ENCODE measurements at places on chromosomes 6 and 20. TPM values are rescaled to one million over a fixed set of nuclear protein-coding genes. Genes with fewer than 3 reads are reported as not detected.

GRCh38 chr6:78492351-78493017, 374.9 kb upstream of the IRAK1BP1 start:
- no peak for DNase-seq
- no peak overlapping the region for H3K4me3 ChIP-seq
- H3K27me3 ChIP-seq, result no peaks in the 10 kb centered on the region
- H3K36me3 ChIP-seq, result no peaks in the 10 kb centered on the region
- H3K4me1 ChIP-seq, result no peaks in the 10 kb centered on the region

DNA sequence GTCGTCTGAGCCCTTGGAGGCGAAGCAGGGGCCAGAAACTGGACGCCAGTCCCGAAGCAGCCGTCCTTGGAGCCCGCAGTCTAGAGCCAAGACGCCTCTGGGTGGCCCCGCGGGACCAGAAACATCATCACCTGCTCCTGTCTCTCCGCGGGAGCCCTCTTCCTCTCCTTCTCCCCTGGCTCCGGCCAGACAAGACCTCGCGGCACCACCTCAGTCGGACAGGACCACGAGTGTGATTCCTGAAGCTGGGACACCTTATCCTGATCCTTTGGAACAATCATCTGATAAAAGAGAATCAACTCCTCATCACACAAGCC, 416 bp downstream of the RSPH4A start:
- H3K27ac ChIP-seq, result no peak overlapping the region
- no peaks in the 10 kb centered on the region for H3K4me1 ChIP-seq
- DNase-seq, result no peak
- H3K36me3 ChIP-seq, result no peaks in the 10 kb centered on the region
- no peaks in the 10 kb centered on the region for H3K27me3 ChIP-seq

GRCh38 chr6:167293590-167294091, 2.5 kb downstream of the UNC93A start:
- no peak overlapping the region for H3K4me3 ChIP-seq
- no peak overlapping the region for H3K27ac ChIP-seq
- no peaks in the 10 kb centered on the region for H3K4me1 ChIP-seq
- H3K27me3 ChIP-seq, result no peaks in the 10 kb centered on the region
- no peak for DNase-seq
- H3K36me3 ChIP-seq, result no peaks in the 10 kb centered on the region

DNA sequence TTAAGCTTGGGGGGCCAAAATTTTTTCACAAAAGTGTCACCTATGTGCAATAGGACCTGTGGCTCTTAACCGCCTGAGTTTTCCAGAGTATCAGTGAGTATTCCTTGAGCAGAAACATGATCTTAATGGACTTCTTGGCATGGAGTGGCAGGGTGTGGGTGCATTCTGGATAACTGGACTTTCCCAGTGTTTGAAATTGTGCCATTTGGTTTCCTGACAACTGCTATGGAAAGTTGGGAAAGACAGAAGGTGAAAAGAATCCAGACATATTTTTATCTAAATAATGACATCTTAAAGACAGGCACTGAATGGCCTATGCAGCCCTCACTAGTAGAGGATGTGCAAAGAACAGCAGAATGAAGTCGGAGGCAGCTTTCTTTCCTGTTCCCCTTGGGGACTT, 34.3 kb upstream of the ADTRP start:
- H3K27ac ChIP-seq, result no peak overlapping the region
- no peak overlapping the region for H3K4me3 ChIP-seq
- H3K36me3 ChIP-seq, result no peaks in the 10 kb centered on the region
- no peaks in the 10 kb centered on the region for H3K27me3 ChIP-seq
- no peak for DNase-seq

- no peaks in the 10 kb centered on the region for H3K27me3 ChIP-seq
- no peaks in the 10 kb centered on the region for H3K36me3 ChIP-seq
- H3K4me3 ChIP-seq, result peak overlapping the region; percentile 84
- H3K27ac ChIP-seq, result no peak overlapping the region
- peaks cover 4% of the 10 kb centered on the region for H3K4me1 ChIP-seq
- DNase-seq, result no peak
These were observed 396 bp downstream of the RNASET2 start for GRCh38 chr6:166955865-166956443.

- no peaks in the 10 kb centered on the region for H3K27me3 ChIP-seq
- no peak overlapping the region for H3K4me3 ChIP-seq
- no peak for DNase-seq
- no peaks in the 10 kb centered on the region for H3K36me3 ChIP-seq
These were observed 128.6 kb upstream of the SLC22A23 start for GRCh38 chr6:3585320-3585935.

DNA sequence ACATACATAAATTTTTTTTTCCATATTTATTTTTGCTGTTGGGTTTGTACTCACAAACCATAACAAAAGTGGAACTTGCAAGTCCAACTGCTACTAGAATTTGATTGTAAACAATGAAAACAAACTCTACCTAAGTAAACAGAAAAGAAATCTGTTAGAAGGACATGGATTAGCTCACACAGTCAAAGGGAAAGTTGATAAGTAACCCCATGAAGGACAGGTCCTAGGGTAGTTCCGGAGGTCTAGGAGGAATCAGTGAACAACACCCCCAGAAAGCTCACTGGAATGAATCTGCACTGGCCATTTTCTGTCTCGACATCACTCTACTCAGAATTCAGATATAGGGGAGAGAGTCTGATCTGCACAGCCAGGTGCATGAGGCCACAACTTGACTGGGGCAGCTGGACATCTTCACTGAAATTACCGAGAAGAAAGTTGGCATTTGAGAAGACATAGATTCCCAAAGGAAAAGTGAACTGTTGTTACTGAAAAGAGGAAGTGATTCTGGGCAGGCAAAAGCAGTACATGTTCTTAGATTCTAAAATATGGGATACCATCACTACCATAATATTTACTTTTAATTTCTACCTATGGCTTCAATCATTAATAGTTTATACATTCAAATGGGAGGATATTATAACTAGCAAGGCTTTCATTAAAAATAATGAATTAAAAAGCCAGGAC, 76.4 kb downstream of the HMGN3 start:
- H3K4me1 ChIP-seq, result no peaks in the 10 kb centered on the region
- no peaks in the 10 kb centered on the region for H3K36me3 ChIP-seq
- no peaks in the 10 kb centered on the region for H3K27me3 ChIP-seq
- H3K4me3 ChIP-seq, result no peak overlapping the region

- DNase-seq, result no peak
- H3K4me3 ChIP-seq, result no peak overlapping the region
- H3K27ac ChIP-seq, result no peak overlapping the region
- no peaks in the 10 kb centered on the region for H3K36me3 ChIP-seq
- H3K27me3 ChIP-seq, result no peaks in the 10 kb centered on the region
These were observed 81.4 kb upstream of the ARID1B start for GRCh38 chr6:156695742-156696141.

GRCh38 chr6:34658605-34659265, 37.8 kb downstream of the ILRUN start:
- no peaks in the 10 kb centered on the region for H3K27me3 ChIP-seq
- H3K4me3 ChIP-seq, result no peak overlapping the region
- no peaks in the 10 kb centered on the region for H3K36me3 ChIP-seq
- no peak for DNase-seq
- H3K27ac ChIP-seq, result peak overlapping the region; percentile 74
- H3K4me1 ChIP-seq, result peaks cover 39% of the 10 kb centered on the region

- no peak overlapping the region for H3K4me3 ChIP-seq
- H3K27ac ChIP-seq, result no peak overlapping the region
- DNase-seq, result no peak
- H3K27me3 ChIP-seq, result no peaks in the 10 kb centered on the region
- H3K4me1 ChIP-seq, result peaks cover 13% of the 10 kb centered on the region
These were observed 171.7 kb downstream of the WDR27 start for GRCh38 chr6:169529931-169530751.

DNA sequence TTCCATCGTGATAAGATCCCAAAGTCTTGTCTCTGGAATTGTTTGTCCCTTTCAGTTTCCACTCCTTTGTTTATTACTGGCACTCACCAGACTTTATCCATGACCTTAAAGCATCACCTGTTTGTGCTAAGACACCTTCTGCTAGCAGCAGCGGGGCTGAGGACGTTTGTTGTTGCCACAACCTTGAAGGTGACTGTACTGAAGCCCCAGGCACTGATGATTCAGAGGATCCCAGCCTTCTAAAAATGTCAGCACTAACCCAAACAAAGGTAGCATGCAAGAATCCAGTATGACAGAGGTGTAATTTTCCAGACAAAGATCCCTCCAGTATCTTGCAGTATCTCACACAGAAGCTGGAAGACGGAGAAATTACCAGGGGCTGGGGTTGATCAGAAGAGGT, 28.9 kb upstream of the SMIM8 start:
- H3K4me1 ChIP-seq, result no peaks in the 10 kb centered on the region
- no peaks in the 10 kb centered on the region for H3K36me3 ChIP-seq
- no peak for DNase-seq
- no peak overlapping the region for H3K27ac ChIP-seq
- no peaks in the 10 kb centered on the region for H3K27me3 ChIP-seq

- H3K36me3 ChIP-seq, result no peaks in the 10 kb centered on the region
- H3K4me3 ChIP-seq, result peak overlapping the region; percentile 32
- no peak for DNase-seq
- H3K27me3 ChIP-seq, result no peaks in the 10 kb centered on the region
- H3K4me1 ChIP-seq, result peaks cover 56% of the 10 kb centered on the region
These were observed 117.5 kb upstream of the ID4 start for GRCh38 chr6:19719691-19720128.

DNA sequence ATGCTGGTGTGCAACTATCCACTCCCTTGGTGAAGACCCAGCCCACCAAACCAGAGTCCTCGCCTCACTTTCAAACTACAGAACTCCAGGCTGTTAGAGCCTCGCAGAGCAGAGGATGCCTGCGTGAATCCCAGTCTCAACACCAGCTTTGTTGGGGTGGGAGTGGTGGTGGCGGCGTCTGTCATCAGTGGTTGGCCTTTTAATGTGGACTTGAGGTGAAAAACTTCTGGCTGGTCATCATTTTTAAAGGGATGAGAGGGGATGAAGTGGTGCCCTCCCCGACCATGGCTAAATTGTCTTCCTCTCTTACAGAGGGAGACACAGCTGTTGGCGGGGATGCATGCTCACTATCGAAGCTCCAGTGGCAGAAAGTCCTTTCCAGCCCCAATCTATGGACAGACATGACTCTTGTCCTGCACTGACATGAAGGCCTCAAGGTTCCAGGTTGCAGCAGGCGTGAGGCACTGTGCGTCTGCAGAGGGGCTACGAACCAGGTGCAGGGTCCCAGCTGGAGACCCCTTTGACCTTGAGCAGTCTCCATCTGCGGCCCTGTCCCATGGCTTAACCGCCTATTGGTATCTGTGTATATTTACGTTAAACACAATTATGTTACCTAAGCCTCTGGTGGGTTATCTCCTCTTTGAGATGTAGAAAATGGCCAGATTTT, 54.9 kb downstream of the EZR start:
- H3K27me3 ChIP-seq, result no peaks in the 10 kb centered on the region
- peaks cover 19% of the 10 kb centered on the region for H3K4me1 ChIP-seq
- no peak for DNase-seq
- no peak overlapping the region for H3K4me3 ChIP-seq
- H3K27ac ChIP-seq, result no peak overlapping the region

DNA sequence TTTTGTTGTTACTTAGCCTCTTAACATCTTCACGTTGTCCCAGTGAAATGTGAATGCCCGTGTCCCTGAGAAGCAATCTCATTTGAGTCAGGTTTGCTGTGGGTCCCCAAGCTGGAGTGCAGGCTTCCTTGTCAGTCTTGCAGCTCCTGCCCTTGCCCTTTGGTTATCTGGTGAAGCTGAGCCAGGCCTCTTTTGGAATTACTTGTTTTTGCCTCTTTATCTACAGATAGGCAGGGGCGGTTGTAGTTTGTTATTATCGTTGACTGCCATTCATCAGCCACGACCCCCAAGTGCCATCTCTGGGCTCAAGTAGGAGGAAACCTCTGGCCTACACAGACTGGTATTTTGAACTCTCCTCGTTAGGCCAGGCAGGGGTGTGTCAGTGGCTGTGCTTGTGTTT, 2.2 kb downstream of the TMEM14C start:
- H3K4me1 ChIP-seq, result peaks cover 19% of the 10 kb centered on the region
- peaks cover 24% of the 10 kb centered on the region for H3K36me3 ChIP-seq
- H3K4me3 ChIP-seq, result no peak overlapping the region
- no peaks in the 10 kb centered on the region for H3K27me3 ChIP-seq

DNA sequence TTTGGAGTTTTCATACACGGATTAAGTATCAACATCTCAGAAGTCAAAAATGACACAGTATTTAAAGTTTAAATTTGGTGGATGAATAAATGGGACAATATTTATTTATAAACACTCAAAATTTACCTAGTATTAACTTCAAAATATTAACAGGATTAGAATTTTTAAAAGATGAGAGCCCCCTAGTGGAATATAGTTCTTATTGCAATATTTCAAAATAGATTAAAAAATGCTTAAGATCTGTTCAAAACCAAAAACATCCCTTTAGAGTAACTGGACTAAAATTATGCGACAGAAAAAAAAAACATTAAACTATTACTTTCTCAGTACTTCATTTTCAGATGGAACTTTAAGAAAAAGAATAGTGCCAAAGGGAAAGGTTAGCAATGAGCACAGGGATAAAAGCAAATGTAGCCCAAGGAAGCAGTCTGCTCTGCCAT, 56.6 kb downstream of the SNX14 start:
- H3K27ac ChIP-seq, result no peak overlapping the region
- no peak for DNase-seq
- no peak overlapping the region for H3K4me3 ChIP-seq
- no peaks in the 10 kb centered on the region for H3K27me3 ChIP-seq

DNA sequence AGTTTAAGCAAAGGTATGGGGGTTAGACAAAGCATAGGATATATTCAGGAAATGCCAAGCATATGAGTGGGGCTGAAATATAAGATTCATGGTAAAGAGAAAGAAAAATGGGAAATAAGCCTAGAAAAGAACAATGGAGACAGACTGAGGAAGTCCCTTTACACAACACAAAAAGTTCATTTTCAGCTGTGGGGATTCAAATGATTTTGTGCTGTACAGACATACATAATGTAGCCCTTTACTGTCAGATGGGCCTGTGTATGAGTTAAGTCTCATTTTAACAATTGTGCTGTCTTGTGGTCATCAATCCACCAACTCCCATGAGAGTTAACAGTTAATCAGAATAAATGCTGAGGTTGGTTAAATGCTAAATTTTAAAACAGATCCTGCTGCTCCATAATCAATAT, 37.2 kb downstream of the REV3L start:
- H3K4me1 ChIP-seq, result peaks cover 9% of the 10 kb centered on the region
- no peak overlapping the region for H3K4me3 ChIP-seq
- no peak overlapping the region for H3K27ac ChIP-seq
- no peaks in the 10 kb centered on the region for H3K27me3 ChIP-seq
- no peak for DNase-seq

GRCh38 chr6:118558464-118559217, 10.5 kb downstream of the PLN start:
- no peak for DNase-seq
- peaks cover 18% of the 10 kb centered on the region for H3K36me3 ChIP-seq
- peaks cover 52% of the 10 kb centered on the region for H3K4me1 ChIP-seq
- peak overlapping the region; percentile 34 for H3K27ac ChIP-seq
- H3K27me3 ChIP-seq, result no peaks in the 10 kb centered on the region

Gene PPIL6
- total RNA-seq, result 2.2 TPM

Gene PKHD1
- not detected for total RNA-seq

Gene SRMS
- not detected for total RNA-seq

Gene CCNC
- 25.2 TPM for total RNA-seq

Data from thoracic aorta (tissue), 2 donors.